ENCODE measurements at places on chromosomes 3 and 15. TPM values are rescaled to one million over a fixed set of nuclear protein-coding genes. Genes with fewer than 3 reads are reported as not detected.

The PLS1 gene
- 27.2 TPM for total RNA-seq

The TUSC7 gene
- not detected for total RNA-seq

The ARHGEF26 gene
- 14.3 TPM for total RNA-seq

The SAMMSON gene
- not detected for total RNA-seq

The TF gene
- total RNA-seq, result under 0.01 TPM

The SEC62 gene
- 41.3 TPM for total RNA-seq

The ZNF385D gene
- 0.20 TPM for total RNA-seq

The ABHD10 gene
- 48.7 TPM for total RNA-seq

- no peaks in the 10 kb centered on the region for H3K36me3 ChIP-seq
- H3K4me1 ChIP-seq, result no peaks in the 10 kb centered on the region
- H3K27me3 ChIP-seq, result no peaks in the 10 kb centered on the region
- no peak for DNase-seq
- H3K4me3 ChIP-seq, result no peak overlapping the region
Measured at GRCh38 chr3:42306499-42306898, 40.5 kb upstream of the CCK start.

DNA sequence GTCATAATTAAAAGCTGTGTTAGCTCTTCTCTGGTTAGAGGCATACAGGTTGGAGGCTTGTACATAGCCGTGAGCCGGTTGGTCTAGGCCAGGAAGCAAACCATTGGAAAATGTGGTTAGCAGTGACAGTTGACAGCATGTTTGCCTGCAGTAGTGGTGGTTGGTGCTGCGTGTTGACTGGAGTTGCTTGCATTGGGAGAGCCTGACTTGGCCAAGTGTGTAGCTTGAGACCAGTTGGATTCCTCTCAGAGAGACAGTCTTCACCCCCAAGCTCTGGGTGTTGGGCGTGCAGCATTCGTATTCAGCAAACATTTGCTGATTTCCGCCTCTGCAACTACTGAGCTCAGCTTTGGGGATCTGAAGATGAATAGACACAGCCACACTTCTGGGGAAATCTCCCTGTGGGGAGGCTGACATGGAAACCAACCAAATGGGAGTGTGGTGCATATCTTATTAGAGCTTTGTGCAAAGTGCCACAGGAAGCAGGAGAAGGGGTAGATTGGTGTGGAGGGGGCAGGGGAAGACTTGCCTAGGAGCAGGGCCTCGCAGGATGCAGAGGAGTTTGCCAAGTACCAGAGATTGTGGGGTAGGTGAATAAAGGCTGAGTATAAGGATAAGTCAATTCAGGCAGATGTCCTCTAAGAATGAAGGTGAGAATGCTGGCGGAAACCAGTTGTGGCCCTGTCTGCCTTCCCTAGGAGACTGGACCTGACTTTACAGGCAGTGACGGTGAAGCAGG is 83.5 kb downstream of the IGF1R start:
- H3K4me3 ChIP-seq, result no peak overlapping the region
- no peaks in the 10 kb centered on the region for H3K36me3 ChIP-seq
- peaks cover 30% of the 10 kb centered on the region for H3K4me1 ChIP-seq
- H3K27me3 ChIP-seq, result no peaks in the 10 kb centered on the region
- no peak overlapping the region for H3K27ac ChIP-seq

- DNase-seq, result no peak
- no peaks in the 10 kb centered on the region for H3K27me3 ChIP-seq
- no peak overlapping the region for H3K4me3 ChIP-seq
Measured at GRCh38 chr15:43094416-43095030, 11.3 kb downstream of the UBR1 start.

GRCh38 chr15:99909592-99910295 is 176.5 kb upstream of the LYSMD4 start:
- no peak for DNase-seq
- H3K27ac ChIP-seq, result no peak overlapping the region
- H3K4me1 ChIP-seq, result no peaks in the 10 kb centered on the region
- no peaks in the 10 kb centered on the region for H3K36me3 ChIP-seq
- no peak overlapping the region for H3K4me3 ChIP-seq

DNA sequence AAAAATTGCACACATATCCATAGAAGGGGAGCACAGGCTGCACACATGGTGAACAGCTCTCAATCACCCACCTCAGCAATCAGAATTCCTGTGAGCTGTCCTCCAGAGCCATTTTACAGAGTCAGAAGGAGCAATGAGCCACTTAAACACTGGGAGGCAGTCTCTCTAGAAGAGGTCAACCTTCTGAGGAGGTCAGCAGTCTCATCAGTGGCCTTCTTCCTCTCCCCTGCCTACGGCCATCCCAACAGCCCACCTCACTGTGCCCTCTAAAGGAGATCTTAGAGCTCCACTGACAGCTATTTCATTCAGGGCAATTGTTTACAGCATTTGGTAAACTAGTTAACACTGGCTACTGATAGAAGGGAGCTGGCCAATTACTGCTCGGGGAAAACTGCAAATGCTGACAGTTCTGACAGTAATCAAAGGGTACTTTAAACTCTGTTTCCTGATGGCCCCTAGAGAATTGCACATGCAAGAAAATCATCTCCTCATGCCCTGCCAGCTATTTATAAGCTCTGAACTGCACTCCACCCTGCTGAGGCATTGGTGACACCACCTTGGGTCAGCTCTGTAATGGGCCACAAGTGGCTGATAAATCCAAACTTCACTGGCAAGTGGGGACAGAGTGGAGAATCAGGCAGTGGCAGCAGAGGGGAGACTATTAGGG is 42.1 kb upstream of the TSPAN3 start:
- peaks cover 11% of the 10 kb centered on the region for H3K4me1 ChIP-seq
- no peak overlapping the region for H3K27ac ChIP-seq
- H3K36me3 ChIP-seq, result no peaks in the 10 kb centered on the region
- no peaks in the 10 kb centered on the region for H3K27me3 ChIP-seq
- H3K4me3 ChIP-seq, result no peak overlapping the region

- no peaks in the 10 kb centered on the region for H3K27me3 ChIP-seq
- no peaks in the 10 kb centered on the region for H3K4me1 ChIP-seq
- no peak for DNase-seq
- H3K27ac ChIP-seq, result no peak overlapping the region
- H3K4me3 ChIP-seq, result no peak overlapping the region
Measured at GRCh38 chr15:72591361-72591760, 63.1 kb upstream of the GOLGA6B start.

GRCh38 chr3:64917914-64918453 is 230.2 kb upstream of the ADAMTS9 start:
- no peak overlapping the region for H3K27ac ChIP-seq
- H3K27me3 ChIP-seq, result no peaks in the 10 kb centered on the region
- no peak for DNase-seq
- no peaks in the 10 kb centered on the region for H3K36me3 ChIP-seq
- peaks cover 22% of the 10 kb centered on the region for H3K4me1 ChIP-seq

- no peaks in the 10 kb centered on the region for H3K36me3 ChIP-seq
- peaks cover 9% of the 10 kb centered on the region for H3K4me1 ChIP-seq
- no peak overlapping the region for H3K27ac ChIP-seq
- DNase-seq, result peak; percentile 58
- H3K4me3 ChIP-seq, result no peak overlapping the region
Measured at GRCh38 chr3:135895106-135895733, 70.3 kb upstream of the PPP2R3A start.

DNA sequence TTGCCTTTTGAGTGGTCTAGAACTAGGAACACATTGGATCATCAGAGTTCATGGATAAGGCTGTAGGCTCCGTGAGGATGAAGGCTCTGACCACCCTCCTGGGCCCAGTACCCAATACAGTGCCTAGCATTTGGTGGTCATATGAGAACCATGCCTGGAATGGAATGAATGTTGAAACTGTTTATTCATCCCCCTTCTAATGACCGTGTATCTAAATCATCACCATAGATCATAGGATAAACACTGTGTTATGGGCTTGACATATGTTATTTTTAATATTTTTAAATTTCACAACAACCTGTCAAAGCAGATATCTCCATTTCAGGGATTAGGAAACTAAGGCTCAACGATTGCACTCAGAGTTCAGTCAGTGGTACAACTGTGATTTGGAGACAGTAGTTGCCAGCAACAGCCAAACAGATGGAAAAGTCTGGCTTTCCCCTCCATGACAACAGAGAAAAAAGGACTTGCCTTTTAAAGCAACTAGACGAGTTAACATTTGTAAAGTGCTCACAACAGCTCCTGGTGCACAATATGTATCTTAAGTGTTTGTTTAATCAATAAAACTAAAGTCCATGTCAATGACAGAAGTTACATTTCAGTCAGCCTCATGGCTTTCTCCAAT is 89.6 kb downstream of the TMEM266 start:
- H3K36me3 ChIP-seq, result no peaks in the 10 kb centered on the region
- DNase-seq, result no peak
- H3K27ac ChIP-seq, result no peak overlapping the region
- peaks cover 4% of the 10 kb centered on the region for H3K27me3 ChIP-seq

GRCh38 chr3:12508291-12508700 is 24.0 kb downstream of the TSEN2 start:
- no peak overlapping the region for H3K4me3 ChIP-seq
- DNase-seq, result peak; percentile 38
- H3K27ac ChIP-seq, result peak overlapping the region; percentile 19
- H3K27me3 ChIP-seq, result no peaks in the 10 kb centered on the region
- H3K36me3 ChIP-seq, result peaks cover 10% of the 10 kb centered on the region
- peaks cover 10% of the 10 kb centered on the region for H3K4me1 ChIP-seq

- DNase-seq, result no peak
- no peak overlapping the region for H3K4me3 ChIP-seq
Measured at GRCh38 chr3:127112796-127113570, 79.9 kb upstream of the PRR23E start.

GRCh38 chr15:56468401-56468800 is 3.5 kb upstream of the MNS1 start:
- H3K27me3 ChIP-seq, result no peaks in the 10 kb centered on the region
- H3K4me1 ChIP-seq, result no peaks in the 10 kb centered on the region
- H3K4me3 ChIP-seq, result no peak overlapping the region
- H3K27ac ChIP-seq, result no peak overlapping the region
- DNase-seq, result no peak
- no peaks in the 10 kb centered on the region for H3K36me3 ChIP-seq

DNA sequence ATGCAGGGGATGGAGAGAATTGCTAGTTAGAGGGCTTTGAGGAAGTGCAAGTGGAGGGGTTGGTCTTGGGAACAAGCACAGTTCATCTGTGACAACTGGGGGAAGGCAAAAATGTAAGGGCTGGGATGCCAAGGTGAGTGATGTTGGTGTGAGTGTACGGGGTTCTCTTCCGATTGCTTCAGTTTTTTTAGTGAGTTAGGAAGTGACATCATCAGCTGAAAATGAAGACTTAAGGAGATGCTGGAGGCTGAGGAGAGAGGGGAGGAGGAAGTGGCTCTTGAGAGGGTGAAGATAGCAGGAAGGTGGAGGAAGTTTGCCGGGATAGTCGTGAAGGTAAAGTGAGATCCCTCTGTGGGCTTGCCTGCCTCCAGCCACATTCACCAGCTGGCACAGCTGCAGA is 12.7 kb downstream of the TICRR start:
- no peaks in the 10 kb centered on the region for H3K4me1 ChIP-seq
- no peaks in the 10 kb centered on the region for H3K27me3 ChIP-seq
- H3K4me3 ChIP-seq, result no peak overlapping the region
- no peak for DNase-seq

DNA sequence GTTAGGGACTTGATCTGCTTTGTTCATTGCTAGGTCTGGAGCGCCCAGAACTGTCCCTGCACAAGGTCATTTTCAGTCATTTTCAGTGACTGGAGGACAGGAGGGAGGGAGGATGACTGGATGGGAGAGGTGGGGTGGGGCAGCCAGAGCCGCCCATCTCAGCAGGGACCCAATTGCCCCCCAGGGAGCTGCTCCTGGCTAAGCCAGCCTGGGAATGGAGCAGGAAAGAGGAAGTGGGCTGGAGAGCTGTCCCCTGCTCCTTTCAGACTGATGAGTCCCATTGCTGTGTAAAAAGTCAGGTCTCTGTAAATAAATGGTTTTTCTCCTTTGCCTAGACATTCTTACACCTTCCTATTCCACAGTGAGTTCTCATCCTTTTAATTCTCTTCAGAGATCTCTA is 98.4 kb upstream of the RAD18 start:
- H3K36me3 ChIP-seq, result no peaks in the 10 kb centered on the region
- H3K27ac ChIP-seq, result no peak overlapping the region
- no peak overlapping the region for H3K4me3 ChIP-seq
- no peaks in the 10 kb centered on the region for H3K27me3 ChIP-seq

GRCh38 chr3:159824333-159824732 is 164.3 kb upstream of the IL12A start:
- H3K4me3 ChIP-seq, result no peak overlapping the region
- DNase-seq, result no peak
- no peaks in the 10 kb centered on the region for H3K27me3 ChIP-seq
- no peaks in the 10 kb centered on the region for H3K36me3 ChIP-seq
- peak overlapping the region; percentile 6 for H3K27ac ChIP-seq

DNA sequence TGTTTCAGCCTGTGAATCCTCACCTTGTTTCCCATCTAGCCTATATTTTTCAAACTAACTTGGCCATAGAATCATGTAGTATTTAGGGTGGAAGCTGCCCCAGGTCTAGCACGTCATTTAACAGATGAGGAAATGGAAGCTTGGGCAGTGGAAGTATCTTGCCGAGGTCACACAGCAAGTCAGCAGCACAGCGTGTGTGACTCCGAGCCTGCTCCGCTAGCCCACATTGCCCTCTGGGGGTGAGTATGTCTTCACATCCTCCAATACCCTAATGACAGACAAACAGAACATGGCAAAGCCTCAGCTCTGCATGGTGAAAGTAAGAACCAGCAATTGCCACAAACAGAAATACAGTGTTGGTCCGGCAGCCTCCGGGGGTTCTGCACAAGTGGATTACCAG is 2.2 kb upstream of the CCR5 start:
- no peak for DNase-seq
- H3K27ac ChIP-seq, result no peak overlapping the region
- no peak overlapping the region for H3K4me3 ChIP-seq
- no peaks in the 10 kb centered on the region for H3K27me3 ChIP-seq

DNA sequence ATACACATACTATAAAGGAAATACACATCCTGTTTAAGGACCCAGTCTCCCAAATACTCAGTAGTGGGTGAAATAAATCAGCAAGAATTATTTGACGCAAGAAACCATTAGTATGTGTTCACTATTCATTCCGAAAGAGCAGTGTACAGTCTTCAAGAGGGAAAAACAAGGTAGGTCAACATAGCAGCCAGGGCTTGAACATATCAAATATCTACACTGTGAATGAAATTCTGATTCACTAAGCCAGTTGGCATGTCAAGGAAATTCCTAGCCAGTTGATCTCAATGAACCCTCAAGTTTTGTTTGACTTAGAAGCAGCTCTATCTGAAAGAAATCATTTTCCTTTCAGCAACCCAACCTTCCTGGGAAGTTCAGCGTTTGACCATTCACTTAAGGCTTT is 99.0 kb downstream of the CNTN3 start:
- H3K4me3 ChIP-seq, result no peak overlapping the region
- H3K36me3 ChIP-seq, result no peaks in the 10 kb centered on the region
- no peaks in the 10 kb centered on the region for H3K27me3 ChIP-seq
- H3K4me1 ChIP-seq, result no peaks in the 10 kb centered on the region
